ENCODE measurements at places on chromosomes 3 and 15. TPM values are rescaled to one million over a fixed set of nuclear protein-coding genes. Genes with fewer than 3 reads are reported as not detected.

The TNIK gene
- 5.7 TPM for total RNA-seq

The GP5 gene
- not detected for total RNA-seq

The CYP1A2 gene
- total RNA-seq: not detected

The PLSCR5 gene
- not detected for total RNA-seq

The C3orf85 gene
- total RNA-seq: not detected

The NOX5 gene
- not detected for total RNA-seq

The CDHR4 gene
- not detected for total RNA-seq
